Activated CD4-positive, alpha-beta T cell treated with anti-CD3 and anti-CD28 coated beads, Interleukin-2, amount 50 U/mL, for 1 hour (primary cell): ENCODE measurements at places on chromosomes 7 and 10.

DNA sequence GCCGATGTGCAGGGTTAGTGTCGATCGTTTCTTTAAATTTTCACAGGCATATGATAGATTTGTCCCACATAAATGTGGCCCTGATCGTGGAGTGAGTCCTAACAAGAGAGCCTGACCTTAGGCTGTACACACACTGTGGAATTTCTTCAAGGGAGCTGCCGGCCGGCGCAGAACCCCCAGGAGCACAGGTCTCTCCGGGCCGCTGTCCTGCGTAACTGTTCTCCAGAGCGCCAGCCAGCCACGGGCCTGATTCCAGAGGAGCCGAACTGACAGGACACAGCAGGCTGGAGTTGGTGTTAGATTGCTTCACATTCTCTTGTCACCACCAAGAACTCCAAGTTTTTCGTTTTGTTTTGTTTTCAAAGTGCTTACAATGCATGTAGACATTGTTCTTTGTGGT lies 37.3 kb downstream of the SHH start:
- DNase-seq: no peak

DNA sequence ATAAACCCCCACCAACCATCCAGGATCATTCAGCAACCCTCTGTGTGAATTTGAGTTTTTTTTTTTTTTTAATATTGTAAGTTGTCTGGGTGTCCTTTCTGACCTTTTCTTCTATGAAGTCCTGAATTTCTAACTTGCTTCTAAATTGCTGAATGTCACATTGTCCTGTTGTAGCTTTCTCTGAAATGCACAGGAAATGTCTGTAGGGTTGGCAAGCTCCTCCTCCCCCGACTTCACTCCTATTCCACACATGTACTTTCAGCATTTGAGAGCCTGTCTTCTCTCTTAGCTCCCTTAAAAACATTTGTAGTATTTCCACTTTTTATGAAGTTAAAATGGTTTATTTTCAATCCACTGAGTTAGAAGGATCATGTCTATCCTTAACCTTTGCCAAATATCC lies 3.3 kb upstream of the CNNM2 start:
- no peak for DNase-seq

DNA sequence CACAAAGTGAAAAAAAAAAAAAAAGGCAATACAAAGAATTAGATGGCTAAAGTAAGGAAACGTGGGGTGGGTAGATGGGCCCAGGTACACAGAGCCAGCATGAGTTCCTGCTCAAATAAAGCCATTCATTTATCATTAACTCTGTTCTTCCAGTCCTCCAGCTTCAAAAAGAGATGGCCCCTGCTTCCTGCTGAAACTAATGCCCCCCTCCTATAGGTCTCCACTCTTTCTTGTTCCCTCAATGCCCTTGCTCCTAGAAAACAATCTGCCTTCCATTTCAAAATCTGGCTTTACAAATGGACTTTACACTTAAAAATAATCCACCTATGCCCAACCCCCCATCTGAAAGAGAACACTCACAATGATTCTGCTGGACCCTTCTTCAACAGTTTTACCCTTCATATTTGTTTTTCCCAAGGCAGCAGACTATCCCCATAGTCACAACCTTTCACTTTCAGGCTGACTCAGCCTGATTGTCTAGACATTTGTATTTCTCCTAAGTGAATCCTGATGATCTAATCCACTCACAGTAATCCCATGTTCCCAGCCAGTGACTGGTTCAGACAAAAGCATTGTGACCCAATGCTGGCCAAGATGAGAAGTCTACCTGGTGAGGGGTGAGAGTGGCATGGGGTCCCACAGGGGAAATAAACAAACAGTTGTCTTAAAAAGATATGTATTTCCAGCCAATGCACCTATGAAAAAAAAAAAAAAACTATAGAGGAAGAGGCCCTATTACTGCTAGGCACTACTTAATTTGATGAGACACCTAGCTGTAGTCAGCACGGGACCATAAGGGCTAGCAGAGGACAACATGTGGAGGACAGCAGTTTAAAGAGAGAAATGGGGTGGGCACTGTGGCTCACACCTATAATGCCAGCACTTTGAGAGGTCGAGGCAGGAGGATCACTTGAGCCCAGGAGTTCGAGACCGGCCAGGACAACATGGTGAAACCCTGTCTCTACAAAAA lies 74.6 kb upstream of the GRID1 start:
- DNase-seq: no peak

GRCh38 chr7:5296015-5296610 lies 13.4 kb downstream of the SLC29A4 start:
- DNase-seq: no peak

DNA sequence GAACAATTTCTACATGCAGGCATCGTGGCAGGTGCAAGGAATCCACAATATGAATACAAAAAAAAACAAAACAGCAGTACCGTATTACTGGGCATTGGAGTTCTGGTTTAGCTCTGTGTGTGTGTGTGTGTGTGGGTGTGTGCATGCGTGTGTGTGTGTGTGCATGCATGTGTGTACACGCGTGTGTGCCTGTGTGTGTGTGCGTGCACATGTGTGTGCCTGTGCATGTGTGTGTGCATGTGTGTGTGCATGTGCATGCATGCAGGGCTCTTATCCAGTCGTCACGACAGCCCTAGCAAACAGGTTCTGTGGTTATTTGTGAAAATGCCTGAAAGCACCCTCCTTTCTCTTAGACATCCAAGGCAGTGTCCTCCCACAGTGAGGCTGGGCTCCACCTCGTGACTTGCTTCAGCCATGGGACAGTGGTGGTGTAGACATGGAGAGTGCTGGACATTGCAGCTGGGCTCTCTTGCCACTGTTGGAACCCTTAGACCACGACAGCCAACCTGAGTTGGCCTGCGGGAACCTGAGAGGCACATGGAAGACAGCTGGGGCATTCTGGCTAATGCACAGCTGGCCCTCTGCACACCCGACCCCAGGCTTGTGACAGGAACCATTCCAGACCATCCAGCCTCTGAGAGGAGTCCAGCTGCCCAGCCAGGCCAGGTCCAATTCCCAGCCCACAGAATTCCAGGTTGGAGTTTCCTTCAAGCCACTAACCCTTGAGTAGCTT lies 173.4 kb upstream of the SHH start:
- DNase-seq: no peak

DNA sequence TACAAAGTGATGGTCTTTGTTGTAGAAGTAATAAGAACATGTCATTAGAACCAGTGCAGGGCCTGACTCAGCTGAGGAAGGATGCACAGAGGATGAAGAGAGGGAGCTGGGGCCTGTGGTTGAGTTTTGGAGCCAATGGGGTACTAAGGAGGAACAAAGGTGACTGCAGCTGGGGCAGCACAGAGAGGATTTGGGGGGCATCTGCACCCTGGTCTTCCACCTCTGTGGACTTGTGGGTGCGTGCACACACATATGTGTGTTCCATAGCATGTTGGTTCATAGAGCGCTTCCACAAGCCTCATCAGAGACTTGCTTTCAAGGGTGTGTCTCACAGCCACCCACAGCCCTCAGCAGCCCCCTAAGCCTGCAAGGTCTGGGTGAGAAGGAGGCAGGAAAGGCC lies 650.3 kb upstream of the MGMT start:
- no peak for DNase-seq

GRCh38 chr10:23364378-23364777 lies 19.8 kb upstream of the C10orf67 start:
- DNase-seq: no peak
